ENCODE measurements at places on chromosomes 16 and 17.

GRCh38 chr16:14181371-14182050, 110.4 kb downstream of the MRTFB start:
- DNase-seq, result no peak

DNA sequence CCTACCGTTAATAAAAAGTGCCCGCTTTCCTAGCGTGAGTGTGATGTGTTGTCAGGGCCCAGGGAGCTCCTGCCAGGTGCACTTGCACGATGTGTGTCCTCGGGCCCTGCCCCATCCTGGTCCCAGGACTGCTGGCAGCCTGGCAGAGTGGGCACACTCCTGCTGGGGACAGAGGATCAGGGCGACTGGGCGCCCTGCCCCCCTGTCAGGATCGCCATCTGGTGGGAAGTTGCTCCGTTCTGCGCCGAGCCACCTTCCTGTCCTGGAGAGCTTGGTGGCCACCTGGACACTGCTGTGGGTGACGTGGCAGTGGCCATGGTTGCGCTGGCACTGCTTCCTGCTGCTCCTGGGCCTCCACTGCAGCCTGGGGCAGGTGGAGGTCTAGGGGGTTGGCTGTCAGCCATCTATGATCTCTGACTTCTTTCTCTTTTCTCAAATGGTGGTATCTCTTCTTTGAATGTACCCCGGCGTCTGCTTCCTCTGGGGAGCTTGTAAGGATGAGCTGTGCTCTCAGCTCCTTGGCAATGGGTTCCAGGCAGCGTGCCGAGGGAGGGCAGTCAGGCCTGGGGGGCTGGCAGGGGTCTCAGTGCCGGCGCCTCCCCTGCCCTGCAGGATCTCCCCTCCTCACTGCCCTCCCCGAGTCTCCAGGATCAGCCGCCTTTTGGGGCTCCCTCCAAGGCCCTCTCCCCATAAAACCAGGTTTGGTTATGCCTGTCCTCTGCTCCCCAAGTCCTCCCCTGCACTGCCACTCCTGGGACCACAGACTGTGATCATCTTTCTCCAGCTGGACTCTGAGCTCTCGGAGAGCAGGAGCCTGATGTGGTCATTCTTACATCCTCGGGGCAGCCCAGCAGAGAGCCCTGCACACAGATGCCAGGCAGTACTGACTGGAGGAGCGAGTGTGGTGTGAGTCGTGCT, 76.9 kb downstream of the AMFR start:
- no peak for DNase-seq

DNA sequence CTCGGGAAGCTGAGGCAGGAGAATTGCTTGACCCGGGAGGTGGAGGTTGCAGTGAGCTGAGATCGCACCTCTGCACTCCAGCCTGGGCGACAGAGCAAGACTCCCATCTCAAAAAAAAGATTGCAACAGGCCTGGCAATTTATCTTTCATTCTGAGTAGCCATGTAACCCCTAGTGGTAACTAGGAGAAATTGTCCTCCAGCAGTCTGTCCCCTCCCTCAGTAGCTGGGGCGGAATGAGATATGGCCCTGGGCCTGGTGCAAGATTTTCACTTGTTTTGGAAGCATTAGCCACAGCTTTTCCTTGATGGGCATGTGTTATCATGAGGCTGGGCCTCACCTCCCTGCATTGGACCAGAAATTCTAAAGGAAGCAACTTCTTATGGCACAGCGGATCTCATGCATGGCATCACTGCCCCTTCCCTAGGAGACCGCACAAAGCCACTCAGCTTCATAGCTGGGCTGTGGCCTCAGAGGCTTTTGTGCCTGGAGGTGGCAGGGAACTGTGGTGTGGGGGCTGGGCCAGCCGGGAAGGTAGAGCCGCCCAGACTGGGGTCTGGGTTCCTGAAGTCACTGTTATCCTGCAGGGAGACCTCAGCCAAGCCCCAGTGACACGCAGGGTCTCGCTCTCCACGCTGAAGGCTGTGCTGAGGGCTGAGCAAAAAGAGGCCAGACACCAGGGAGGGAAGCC, 13.4 kb downstream of the NATD1 start:
- DNase-seq, result no peak

DNA sequence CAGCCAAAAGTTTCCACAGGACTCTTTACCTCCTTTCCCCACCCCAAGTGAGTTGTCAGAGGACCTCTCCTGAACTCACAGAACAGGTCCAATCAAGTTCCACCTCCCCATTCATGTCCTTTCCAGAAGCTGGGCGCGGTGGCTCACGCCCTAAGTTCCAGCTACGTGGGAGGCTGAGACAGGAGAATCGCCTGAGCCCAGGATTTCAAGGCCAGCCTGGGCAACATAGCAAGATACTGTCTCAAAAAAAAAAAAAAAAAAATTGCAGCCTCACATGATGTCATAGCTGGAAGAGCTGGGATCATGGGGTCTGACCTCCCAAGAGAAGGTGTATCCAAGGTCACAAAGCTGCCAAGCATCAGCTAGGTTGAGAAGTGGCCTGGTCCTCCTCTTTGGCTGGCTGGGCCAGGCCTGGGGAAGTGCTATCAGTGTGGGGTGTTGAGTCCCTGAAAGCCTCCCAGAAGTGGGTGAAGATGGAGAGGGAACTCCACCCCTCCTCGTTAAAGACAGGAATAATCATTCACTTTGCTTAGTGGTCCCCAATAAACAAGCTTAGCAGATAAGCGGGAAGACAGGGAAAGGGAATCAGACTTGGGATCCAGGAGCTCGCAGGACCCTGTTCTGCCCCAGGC, 5.5 kb upstream of the MNT start:
- no peak for DNase-seq

GRCh38 chr17:70074956-70075355, at the start of gene KCNJ16:
KCNJ16 (plus strand) TSS chr17:70075225; CDS start chr17:70132088, 56,863 bp downstream.
- no peak for DNase-seq

Data from stimulated activated CD4-positive, alpha-beta T cell treated with anti-CD3 and anti-CD28 coated beads, Interleukin-1b, Interleukin-23, amount 100 ng/mL, for 1 hour (primary cell).